Omental fat pad (tissue), 4 donors: ENCODE measurements at places on chromosomes 13 and 19. TPM values are rescaled to one million over a fixed set of nuclear protein-coding genes. Genes with fewer than 3 reads are reported as not detected.

The TMEM59L gene
- total RNA-seq: 0.28 TPM

The ZNF850 gene
- total RNA-seq: 1.7 TPM

The CEACAM20 gene
- total RNA-seq: not detected

DNA sequence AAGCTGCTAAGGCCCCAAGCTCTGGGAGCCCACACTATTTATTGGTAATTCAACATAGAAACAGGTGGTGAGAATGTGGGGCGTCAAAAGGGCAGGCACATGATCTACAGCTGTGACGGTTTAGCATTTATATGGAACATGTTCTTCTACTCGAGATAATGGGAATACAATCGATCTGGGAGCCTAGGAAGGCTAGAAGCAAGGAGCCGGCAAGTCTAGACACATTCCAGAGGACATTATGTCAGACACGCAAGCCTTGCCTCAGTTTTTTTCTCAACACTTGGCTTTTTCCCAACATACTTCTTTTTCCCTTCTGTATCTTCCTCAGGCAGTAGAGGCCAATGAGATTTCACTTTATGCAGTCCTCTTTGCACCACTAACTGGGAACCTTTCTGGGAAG lies 315.7 kb upstream of the SLITRK5 start:
- no peak for DNase-seq
